Endothelial cell of umbilical vein (primary cell): ENCODE measurements at places on chromosomes 7 and 10. TPM values are rescaled to one million over a fixed set of nuclear protein-coding genes. Genes with fewer than 3 reads are reported as not detected.
A peak's percentile ranks its signal among the peaks of the same experiment; 100 is the strongest.

The ENTPD1 gene
- total RNA-seq = 23.0 and 27.0 TPM in 2 replicates

GRCh38 chr10:33039181-33039580 is 81.2 kb upstream of the ITGB1 start:
- H3K4me1 ChIP-seq = no peaks in the 10 kb centered on the region
- no peaks in the 10 kb centered on the region for H3K27me3 ChIP-seq
- no peak overlapping the region for H3K27ac ChIP-seq

DNA sequence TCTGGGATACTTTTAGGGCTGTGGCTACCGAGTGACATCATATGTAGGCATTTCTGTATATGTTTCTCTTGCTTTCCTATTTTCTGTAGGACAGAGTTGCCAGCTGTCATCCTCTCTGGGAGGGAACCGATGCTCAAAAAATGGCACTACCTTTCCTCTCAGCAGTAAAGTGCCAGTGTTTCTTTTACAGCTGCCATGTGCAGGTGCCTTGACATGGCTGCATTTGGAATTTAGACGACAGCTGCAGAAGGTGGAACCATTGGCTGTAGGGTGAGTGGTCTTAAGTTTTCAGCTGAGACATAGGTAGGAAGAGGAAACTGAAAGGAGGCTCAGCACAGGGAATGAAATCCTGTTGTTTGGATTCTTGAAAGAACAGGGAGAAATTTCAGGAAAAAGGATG is 20.2 kb upstream of the RPA3 start:
- H3K4me1 ChIP-seq = peaks cover 3% of the 10 kb centered on the region
- no peak for DNase-seq
- H3K27me3 ChIP-seq = no peaks in the 10 kb centered on the region

The EPHB6 gene
- 2.9 TPM in 2 replicates for total RNA-seq

DNA sequence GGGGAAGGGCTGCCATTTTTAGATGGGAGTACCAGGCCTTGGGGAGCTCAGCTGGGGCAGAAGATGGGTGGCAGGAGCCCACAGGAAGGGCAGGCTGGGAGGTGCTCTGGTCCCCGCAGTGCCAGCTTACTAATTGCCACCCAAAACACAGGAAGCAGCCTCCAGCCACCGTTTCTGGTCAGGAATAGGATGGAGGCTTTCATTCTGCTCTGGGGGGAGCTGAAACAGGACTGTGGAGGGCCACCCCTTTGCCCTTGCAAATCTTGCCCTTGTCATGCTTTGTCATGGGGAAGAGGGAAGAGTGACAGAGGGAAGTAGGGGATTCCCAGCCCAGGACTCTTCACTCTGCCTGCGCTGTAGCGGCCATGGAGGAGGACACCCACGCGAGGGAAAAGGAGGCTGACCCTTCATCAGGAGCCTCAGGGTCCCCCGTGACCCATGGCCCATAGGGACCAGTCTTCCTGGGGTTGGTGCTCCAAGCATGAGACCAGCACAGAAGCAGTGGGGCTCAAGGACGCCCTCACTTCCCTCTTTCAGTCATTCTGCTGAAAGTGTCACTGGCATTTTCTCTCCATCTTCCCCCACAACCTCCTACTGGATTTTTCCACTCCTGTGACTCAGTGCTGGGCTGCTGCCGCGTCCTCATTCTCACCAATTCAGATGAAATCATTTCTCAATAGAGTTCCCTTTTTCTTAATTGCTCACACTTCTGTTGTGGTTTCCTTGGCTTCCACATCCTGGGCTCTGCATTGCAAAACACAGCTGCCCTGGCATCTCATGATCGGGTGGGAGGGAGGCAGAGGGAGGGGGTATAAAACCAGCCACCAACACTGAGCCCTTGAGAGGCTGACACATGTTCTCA is 61.9 kb downstream of the MKI67 start:
- peaks cover 28% of the 10 kb centered on the region for H3K4me1 ChIP-seq
- H3K27me3 ChIP-seq = no peaks in the 10 kb centered on the region
- DNase-seq = no peak
- H3K4me3 ChIP-seq = no peak overlapping the region

DNA sequence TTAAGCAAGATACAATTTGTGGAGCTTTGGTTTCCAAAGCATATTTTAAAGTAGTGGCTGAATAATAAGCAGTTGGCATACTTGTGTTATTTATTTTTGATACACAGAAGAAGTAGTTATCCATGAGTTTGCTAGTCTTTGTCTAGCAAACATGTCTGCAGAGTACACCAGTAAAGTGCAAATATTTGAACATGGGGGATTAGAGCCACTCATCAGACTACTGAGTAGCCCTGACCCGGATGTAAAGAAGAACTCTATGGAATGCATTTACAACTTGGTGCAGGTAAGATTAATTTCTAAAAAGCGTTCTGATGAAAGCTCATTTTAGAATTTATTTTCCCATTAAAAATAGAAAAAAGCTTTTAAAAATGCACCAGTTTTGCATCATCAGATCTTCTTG is 31.4 kb downstream of the ARMC3 start:
- H3K4me1 ChIP-seq = no peaks in the 10 kb centered on the region
- no peaks in the 10 kb centered on the region for H3K27me3 ChIP-seq
- no peak overlapping the region for H3K4me3 ChIP-seq
- no peak for DNase-seq

The PLCE1 gene
- total RNA-seq = 0.04 and 0.05 TPM in 2 replicates

The DHTKD1 gene
- total RNA-seq = 15.3 and 17.6 TPM in 2 replicates

DNA sequence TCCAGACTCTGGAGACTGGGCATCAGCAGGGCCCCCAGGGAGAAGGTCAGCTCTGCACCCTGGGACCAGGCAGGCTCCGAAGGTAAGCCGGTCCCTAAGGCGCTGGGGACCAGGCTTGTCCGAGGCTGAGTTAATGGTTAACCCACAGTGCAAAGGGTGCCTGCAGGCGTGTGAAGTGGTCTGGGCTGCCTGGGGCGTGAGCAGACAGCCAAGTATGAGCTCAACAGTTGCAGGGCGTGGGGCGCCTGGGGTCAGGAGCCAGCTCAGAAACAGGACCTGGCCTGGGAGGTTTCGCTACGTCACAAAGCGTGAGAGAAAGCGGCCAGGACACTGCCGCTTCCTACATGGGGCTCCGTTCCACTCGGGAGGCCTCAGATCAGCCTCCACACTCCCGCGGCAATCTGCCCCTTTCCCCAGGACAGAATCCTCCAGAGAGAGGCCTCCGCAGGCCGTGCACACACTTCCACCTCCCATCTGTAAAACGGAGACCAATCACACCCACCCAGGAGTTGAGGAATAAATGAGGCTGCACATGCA is 16.0 kb downstream of the PDGFA start:
- H3K4me3 ChIP-seq = no peak overlapping the region
- H3K27me3 ChIP-seq = no peaks in the 10 kb centered on the region
- H3K27ac ChIP-seq = no peak overlapping the region
- no peak for DNase-seq
- peaks cover 12% of the 10 kb centered on the region for H3K36me3 ChIP-seq

- no peak overlapping the region for H3K27ac ChIP-seq
- DNase-seq = no peak
- no peaks in the 10 kb centered on the region for H3K36me3 ChIP-seq
- no peak overlapping the region for H3K4me3 ChIP-seq
These were observed 243.1 kb downstream of the ZMYND11 start for GRCh38 chr10:378230-378929.

DNA sequence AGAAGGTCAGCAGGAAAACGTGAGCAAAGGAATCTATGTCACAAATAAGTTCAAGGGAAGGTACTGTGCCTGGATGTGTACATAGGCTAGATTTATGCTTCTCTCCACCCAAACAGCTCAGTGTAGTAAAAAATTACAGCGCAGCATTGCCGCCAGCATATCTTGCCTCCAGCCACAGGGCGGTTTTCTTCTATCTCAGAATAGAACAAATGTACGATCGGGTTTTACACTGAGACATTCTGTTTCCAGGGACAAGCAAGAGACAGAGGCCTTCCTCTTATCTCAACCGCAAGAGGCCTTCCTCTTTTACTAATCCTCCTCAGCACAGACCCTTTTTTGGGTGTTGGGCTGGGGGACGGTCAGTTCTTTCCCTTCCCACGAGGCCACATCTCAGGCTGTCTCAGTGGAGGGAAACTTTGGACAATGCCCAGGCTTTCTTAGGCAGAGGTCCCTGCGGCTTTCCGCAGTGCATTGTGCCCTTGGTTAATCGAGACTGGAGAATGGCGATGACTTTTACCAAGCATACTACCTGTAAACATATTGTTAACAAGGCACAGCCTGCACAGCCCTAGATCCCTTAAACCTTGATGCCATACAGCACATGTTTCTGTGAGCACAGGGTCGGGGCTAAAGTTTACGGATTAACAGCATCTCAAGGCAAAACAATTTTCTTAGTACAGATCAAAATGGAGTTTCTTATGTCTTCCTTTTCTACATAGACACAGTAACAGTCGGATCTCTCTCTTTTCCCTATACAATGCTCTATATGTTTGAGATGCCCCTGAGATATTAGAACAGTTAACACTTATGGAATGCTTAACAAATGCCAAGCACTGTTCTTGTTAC is 11.6 kb upstream of the ABHD11 start:
- H3K36me3 ChIP-seq = no peaks in the 10 kb centered on the region
- H3K4me1 ChIP-seq = no peaks in the 10 kb centered on the region
- H3K27ac ChIP-seq = no peak overlapping the region
- DNase-seq = no peak

DNA sequence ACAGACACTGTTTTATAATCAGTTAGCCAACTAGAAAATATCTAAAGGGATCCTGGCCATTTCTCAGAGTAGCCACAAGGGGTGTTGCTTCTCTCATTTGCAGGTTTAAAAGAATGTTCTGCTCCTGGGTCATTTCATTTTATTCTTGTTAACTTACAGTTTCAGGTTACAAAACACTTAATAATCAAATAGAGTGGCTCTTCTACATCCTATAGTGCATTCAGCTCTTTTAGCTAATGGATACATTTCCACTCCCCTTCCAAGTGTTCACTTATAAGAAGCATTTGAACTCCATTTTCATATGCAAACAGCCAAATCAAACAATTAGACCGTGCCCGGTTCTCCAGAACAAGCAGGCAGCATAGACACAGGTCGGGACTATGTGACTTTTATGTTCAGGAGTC is 117.5 kb downstream of the TRIL start:
- H3K36me3 ChIP-seq = no peaks in the 10 kb centered on the region
- H3K4me3 ChIP-seq = no peak overlapping the region
- H3K4me1 ChIP-seq = no peaks in the 10 kb centered on the region
- H3K27me3 ChIP-seq = peaks cover 11% of the 10 kb centered on the region
- H3K27ac ChIP-seq = no peak overlapping the region
- DNase-seq = peak; percentile 11

- H3K27me3 ChIP-seq = no peaks in the 10 kb centered on the region
- no peaks in the 10 kb centered on the region for H3K36me3 ChIP-seq
- H3K4me1 ChIP-seq = no peaks in the 10 kb centered on the region
These were observed 26.5 kb downstream of the PDE1C start for GRCh38 chr7:32043688-32044087.

- no peaks in the 10 kb centered on the region for H3K36me3 ChIP-seq
- DNase-seq = peak; percentile 77
- H3K27me3 ChIP-seq = no peaks in the 10 kb centered on the region
- peak overlapping the region; percentile 22 for H3K27ac ChIP-seq
- peaks cover 45% of the 10 kb centered on the region for H3K4me1 ChIP-seq
These were observed 63.8 kb downstream of the ZNF438 start for GRCh38 chr10:30967650-30968410.

DNA sequence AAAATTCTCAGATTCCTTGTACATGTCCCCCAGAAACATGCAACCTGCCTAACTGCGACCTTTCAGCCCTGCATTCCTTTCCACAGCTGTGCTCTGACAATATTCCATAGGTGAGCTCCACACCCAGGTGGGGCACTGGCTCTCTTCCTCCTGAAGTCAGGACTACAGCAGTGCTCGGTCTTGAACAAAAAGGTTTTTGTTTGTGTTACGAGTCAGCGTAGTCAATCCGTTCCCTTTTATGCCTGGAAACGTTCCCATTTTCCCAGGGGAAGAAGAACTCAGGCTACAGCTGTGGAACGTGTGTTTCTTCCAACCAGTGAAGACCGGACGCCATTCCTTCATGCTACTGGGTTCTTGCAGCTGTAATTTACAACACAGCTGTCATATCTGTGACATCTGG is 52.4 kb upstream of the PFKP start:
- H3K4me3 ChIP-seq = no peak overlapping the region
- H3K27me3 ChIP-seq = no peaks in the 10 kb centered on the region
- H3K36me3 ChIP-seq = no peaks in the 10 kb centered on the region
- no peak for DNase-seq
